NCI-H774 (cell line): ENCODE measurements at places on chromosomes 5 and 9.
A peak's percentile ranks its signal among the peaks of the same experiment; 100 is the strongest.

GRCh38 chr9:136799854-136800657 is 3.9 kb downstream of the CCDC183 start:
- peak; percentile 95 for DNase-seq

DNA sequence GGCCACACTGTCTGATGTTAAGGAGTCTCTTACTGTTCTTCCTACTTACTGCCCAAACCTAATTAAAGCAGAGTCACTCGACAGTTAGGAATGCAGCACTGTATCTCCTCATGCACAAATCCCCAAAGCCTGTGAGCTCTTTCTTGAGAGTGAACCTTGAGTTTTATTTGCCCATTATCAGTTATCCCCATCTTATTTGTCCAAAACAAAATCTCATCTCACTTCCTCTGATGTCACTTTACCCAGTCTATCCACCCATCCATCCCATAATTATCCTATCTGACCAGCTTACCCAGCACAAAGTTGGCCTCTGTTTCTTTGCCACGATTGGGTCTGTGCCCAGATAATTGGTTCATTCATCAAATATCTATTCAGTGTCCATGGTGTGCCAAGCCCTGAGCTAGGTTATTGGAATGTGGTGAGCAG is 250.8 kb downstream of the SLIT3 start:
- no peak for DNase-seq

DNA sequence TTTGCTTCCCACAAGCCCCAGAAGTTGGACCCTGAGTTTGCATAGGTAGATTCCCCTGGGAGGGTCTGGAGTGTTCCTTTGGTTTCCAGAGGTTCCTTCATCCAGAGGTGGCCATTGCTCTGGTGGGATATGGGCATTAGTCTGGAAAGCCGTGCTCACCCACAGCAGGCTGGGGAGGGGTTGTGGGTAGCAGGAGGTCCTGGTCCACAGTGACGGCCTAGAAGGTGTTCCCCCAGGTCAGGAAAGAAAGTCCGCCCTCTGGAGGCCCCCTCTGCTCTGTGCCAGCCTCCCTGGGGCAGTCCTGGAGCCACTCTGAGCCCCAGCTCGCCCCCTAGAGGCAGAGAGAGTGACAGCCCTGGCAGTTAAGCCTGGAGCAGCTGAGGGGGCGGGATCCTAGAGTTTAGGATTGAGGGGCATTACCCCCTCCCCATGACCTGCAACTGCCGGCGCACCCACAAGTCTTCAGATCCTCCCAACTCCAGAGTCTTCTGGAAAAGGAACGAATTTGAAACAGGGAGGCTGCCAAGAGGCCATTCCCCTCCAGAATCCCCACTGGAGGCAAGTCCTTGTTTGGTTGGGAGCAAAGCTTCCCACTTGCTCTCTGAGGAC is 36.8 kb downstream of the NDST1 start:
- DNase-seq: peak; percentile 3

GRCh38 chr9:89634995-89635742 is 30.4 kb downstream of the GADD45G start:
- peak; percentile 79 for DNase-seq

DNA sequence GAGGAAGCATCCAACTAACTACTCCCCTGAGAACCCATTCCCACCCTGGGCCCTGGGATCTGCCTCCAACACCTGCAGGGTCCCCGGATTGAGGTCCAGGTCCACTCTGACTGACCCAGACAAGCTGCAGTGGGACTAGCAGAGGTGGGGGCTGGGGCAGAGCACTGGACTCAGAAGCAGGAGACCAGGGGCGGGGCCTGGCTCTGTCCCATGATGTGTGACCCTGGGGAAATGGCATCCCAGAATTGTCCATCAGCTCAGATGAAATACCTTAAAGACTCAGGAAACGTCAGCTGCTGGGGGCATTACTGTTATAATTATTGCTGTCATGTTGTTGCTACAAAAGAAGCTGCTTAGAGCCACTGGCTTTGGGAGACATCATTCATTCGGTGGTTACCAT is 202.4 kb downstream of the C9orf50 start:
- no peak for DNase-seq

GRCh38 chr5:122715095-122715494 is 59.8 kb upstream of the SNX2 start:
- no peak for DNase-seq

GRCh38 chr9:19785230-19785629 is 3.6 kb downstream of the SLC24A2 start:
- DNase-seq: no peak

GRCh38 chr9:87527211-87527916 is 29.7 kb downstream of the DAPK1 start:
- DNase-seq: no peak

DNA sequence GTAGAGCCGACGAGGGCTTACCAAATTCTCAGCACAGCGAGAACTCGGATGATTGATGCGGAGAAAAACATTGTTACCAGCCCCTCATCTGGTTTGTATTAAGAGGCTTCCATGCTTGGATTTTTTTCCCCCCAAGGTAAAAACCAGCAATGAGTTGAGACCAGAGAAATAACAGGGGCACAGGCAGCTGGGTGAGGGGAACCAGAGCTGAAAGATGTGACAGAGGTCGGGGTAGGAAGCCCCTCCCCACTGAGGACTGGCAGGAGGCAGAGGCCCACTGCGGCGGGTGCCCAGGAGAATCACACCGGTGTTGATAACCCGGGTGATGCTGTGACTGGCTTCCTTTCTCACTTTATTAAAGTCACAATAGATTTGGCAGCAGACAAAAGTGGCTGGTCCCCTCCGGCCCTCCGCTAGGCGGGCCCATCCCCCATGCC is 116.5 kb upstream of the PHYKPL start:
- DNase-seq: no peak

DNA sequence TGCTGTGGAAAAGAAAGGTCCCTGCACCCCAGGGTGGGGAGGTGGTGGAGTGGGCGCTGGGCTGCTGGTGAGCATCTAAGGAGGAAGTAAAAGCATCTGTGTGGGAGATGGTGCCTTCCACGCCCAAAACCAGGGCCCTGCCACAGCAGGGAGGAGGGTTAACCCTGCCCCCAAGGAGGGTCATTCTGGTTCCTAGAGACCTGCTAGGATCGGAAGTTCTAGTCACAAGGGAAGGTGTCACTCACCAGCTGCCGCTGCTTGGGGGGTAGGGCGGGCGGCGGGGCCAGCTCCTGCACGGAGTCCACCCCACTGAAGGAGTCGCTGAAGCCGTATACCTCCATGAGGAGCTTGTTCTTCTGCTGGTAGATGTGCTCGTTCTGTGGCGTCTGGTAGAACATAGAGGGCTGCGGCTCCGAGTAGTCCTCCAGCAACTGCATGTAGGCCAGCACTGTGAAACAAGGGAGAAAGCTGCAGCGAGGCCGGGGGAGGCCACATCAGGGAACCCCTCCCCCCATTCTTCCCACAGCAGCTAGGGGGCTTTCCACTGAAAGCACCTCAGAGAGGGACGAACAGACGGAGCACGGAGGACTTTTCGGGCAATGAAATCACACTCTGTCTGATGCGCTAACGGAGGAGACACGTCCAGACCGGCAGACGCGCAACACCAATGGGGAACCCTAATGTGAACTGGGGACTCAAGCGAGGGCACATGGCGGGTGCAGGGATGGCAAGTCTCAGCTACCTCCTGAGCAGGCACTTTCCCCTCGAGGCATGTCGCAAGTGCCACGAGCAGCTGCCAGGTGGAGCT is 76.4 kb downstream of the PRRT1B start:
- DNase-seq: no peak

- DNase-seq: peak; percentile 19
Observed at GRCh38 chr9:93223260-93224180, 39.6 kb downstream of the WNK2 start.

DNA sequence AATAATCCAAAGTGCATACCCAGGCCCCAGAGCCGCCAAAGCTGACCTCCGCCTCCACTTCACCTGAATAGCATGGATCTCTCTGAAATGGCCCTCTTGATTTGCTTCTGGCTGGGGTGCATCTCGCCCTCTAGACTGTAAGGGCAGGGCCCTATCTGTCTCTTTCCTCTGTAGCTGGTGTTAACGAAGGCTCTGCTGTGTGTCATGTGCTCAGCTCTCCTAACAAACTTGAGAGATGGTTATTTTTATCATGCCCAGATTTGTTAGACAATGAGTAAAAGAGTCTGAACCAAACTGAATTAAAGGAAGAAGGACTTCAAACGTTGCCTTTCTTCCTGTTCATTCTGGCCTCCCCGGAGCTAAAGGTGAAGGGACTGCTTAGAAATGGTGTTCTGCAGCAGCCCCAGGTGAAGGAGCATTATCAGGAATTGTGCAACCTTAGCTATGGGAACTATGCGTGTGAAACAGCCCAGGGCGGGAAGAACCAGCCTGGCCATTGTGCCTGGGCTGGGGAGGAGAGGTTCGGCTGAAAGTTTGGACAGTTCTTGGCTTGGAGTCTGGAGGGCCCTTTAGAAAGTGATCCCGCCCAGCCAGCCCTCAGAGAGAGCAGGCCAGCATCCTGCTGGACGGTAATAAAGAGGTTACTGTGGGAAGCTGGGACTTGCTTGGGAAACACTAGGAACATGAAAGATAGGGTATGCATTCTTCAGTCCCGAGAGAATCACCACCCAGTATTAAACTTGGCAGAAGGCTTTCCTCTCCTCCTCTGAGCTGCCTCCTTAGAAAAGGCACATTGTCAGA is 73.5 kb downstream of the WWC1 start:
- DNase-seq: no peak

DNA sequence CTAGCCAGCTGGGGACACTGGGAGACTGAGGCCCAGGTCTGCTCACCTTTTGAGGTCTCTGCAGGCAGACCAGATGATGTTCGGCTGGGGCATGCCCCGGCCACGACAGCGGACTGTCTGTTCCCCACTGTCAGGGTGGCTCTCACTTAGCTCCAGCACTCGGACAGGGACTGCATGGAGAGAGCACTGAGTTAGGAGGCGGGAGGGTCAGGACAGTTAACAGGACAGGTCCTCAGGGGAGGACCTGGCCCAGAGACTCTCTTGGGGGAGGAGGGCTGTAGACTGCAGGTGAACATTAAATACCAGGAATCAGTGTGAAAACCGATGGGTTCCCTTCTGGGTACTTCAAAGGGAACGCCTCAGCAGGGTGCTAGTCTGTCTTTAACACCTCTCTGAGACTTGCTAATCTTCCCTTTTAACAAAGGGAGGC is 25.1 kb downstream of the PDGFRB start:
- no peak for DNase-seq

DNA sequence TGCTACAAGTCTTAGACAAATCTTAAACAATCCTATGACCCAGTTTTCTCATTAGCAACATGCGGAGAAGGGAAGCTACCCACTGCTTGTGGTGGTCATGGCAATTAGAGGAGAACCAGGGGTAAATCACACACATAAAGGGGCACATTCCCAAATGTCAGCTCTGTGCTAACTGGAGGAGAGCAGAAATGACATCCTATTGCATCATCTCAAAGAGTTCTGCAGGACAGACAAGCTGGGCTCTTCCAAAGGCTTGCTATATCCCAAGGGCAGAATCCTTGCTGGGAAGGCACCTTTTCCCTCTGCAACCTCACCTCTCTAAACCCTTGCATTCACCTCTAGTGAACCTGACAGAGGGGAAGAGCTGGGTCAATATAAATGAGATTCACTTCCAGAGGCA is 17.0 kb upstream of the WWC1 start:
- DNase-seq: no peak

GRCh38 chr5:117473165-117473564 is 898.5 kb upstream of the SEMA6A start:
- no peak for DNase-seq

- DNase-seq: no peak
Observed at GRCh38 chr9:75448281-75448680, 360.0 kb downstream of the OSTF1 start.

- DNase-seq: no peak
Observed at GRCh38 chr5:14331386-14331781, 188.2 kb downstream of the TRIO start.

DNA sequence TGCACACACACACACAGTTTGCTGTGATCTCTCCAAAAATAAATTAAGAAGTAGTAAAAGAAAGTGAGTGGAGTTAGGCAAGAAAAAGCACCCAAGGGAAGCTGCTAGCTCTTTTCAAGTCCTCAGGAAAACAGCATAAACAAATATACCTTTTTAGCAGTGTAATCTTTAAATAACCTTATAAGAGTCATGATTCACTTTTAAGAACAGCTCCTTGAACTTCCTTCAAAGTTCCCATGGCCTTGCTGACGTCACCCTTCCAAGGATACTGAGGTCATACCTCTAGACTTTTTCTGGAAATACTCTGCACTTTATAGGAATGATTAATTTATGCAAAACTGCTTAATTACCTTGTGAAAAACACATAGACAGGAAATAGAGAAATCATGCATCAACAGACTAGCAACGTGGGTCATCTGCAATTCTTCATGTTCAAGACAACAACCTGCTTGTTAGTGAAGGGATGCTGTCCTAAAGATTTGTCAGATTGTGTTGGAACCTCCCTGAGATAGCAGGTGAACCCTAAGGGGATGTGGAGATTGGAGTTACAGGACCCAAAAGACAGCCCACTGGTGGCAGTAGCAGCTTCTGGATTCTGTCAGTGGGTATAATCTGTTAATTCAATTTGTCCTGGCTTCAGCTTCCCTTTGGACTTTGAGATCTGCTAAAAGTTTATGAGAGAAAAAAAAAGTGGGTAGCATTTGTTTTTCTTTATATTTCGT is 229.0 kb downstream of the ELAVL2 start:
- no peak for DNase-seq

- no peak for DNase-seq
Observed at GRCh38 chr9:35792024-35792813, 828 bp downstream of the NPR2 start.

DNA sequence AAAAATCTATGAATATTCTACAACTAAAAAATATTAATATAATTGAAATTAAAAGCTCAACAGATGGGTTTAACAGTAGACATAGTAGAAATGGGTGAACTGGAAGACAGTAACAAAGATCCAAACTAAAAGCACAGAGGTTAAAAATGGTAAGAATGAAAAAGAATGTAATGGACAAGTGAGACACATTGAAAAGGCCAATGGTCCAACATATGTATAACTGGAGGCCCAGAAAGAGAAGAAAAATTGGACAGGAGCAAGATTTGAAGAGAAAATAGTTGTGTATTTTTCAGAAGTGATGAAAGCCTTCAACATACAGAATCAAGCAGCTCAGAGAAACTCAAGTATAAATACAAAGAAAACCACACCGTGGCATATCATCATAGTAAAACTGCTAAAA is 58.6 kb downstream of the PCDHGC5 start:
- DNase-seq: no peak

- DNase-seq: no peak
Observed at GRCh38 chr9:83477120-83477519, 61.1 kb downstream of the FRMD3 start.

- no peak for DNase-seq
Observed at GRCh38 chr5:128154943-128155342, 71.4 kb downstream of the SLC12A2 start.

DNA sequence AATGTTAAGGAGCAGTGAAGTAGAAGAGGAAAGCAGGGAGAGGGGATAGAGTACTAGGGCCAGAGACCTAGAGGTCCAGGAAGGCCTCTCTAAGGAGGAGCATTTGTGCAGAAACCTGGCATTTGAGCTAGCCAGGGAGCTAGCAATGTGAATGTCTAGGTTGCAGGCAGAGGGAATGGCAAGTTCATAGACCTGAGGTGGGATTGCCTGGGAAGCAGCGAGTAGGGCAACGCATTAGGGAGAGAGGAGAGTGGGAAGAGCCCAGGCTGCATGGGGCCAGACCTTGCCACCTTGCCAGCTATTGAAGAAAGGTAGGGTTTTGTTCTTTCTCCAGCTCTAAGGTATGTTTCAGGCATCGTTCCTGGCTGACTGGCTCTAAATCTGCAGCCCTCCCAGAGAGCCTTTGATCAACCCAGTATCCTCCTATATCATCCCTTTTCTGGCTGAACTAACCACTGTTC is 54.0 kb downstream of the SLC22A5 start:
- DNase-seq: no peak
